Right hindlimb (tissue), 1 donor: ENCODE measurements at places on chromosomes 7 and 10.

GRCh38 chr7:18402488-18403183 lies 92.9 kb upstream of the HDAC9 start:
- no peak for DNase-seq

- DNase-seq, result peak; percentile 76
Measured at GRCh38 chr7:1025743-1026581, 18.4 kb upstream of the GPR146 start.

GRCh38 chr7:19491371-19491770 lies 217.5 kb downstream of the POLR1F start:
- DNase-seq, result no peak

GRCh38 chr10:87589645-87590051 lies 70.0 kb upstream of the PAPSS2 start:
- DNase-seq, result no peak

- DNase-seq, result no peak
Measured at GRCh38 chr10:131668903-131669302, 231.9 kb upstream of the PPP2R2D start.

GRCh38 chr7:155363852-155364600 lies 66.3 kb downstream of the INSIG1 start:
- DNase-seq, result no peak

DNA sequence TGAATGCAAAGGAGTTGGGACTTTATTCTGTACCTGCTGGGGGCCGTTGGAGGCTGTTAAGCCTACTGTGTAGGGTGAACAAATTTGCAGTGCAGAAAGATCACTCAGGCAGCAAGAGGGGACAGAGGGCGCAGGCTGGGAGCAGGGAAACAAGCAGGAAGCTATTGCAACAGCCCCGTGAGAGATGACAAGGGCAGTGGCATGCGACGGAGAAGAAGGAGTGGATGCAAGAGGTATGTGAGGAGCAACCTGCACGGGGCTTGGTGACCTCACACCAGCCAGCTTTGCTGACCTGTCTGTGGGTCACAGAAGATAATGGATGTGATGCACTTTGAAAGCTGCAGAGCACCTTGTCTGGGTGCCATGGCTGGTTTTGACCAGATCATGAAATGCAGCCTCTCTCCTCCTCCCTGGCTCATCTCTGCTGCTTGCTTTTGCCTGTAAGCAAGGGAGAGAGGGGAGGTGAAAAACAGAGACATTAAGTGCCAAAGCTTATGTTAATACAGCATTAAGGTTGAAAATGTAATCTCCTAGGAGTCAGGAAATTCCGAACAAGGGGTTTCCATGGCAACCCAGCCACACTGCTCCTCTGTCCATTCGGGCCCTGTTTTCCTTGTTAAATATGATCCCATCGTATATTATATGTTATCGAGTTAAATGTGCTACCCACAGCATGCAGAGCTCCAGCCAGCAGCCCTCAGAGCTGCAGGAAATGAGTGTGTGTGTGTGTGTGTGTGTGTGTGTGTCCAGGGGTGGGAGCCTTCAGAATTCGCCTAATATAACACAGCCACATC lies 314.3 kb upstream of the ZMIZ1 start:
- peak; percentile 89 for DNase-seq

DNA sequence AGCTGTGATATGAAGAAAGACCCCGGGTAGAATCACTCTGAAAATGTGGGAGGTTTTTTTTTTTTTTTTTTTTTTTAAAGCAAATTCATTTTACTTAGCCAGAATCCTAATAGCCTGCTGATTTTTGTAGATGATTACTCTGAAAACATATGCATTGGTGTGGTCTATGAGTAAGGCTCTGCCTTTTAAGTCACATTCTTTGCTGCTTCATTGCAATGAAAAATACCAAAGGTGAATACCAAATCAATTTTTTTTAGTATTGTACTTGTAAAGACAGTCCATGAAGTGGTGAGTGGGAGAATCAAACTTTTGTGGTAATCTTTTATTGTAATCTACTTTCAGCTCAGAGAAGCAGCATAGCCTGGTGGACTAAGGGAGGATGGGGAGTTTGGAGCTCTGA lies 130.3 kb downstream of the SDK1 start:
- DNase-seq, result no peak

GRCh38 chr7:22013711-22014110 lies 68.0 kb upstream of the CDCA7L start:
- DNase-seq, result no peak

GRCh38 chr10:101238732-101239105 lies 9.5 kb upstream of the LBX1 start:
- no peak for DNase-seq

DNA sequence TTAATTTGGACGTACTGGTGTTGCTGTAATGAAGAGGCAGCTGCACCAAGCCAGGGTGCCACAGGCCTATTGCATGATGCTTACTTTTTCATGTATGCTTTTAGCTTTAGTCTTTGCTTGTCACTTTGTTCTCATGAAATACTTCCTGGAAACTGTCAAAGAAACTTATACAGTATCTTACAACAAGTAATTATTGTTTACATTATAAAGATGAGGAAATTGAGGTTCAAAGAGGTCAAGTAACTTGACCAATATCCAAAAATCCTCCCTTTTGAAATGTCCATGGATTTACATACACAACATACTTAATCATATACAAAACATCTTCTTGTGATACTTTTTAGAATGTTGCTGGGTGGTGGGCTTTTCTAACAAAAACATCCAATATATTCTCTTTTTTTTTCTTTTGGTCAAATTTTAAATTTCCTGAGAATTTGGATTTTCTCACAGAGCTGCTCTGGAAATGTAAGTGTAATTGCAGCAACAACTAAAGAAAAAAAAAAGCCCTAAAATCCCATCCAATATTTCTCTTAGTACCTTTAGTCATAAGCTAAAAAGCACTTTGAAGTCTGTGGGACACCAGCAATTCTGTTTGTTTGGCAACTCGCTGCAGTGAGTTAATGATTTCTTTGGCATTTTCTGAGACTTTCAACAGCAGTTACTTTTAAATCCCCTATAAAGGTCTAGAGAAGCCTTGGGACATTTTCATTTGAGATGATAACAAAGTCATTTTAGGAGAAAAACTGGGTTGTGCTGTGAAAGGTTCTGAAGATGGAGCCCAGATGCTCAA lies 500.6 kb upstream of the IGFBP3 start:
- no peak for DNase-seq

- no peak for DNase-seq
Measured at GRCh38 chr10:15857107-15857575, 3.2 kb downstream of the MINDY3 start.

DNA sequence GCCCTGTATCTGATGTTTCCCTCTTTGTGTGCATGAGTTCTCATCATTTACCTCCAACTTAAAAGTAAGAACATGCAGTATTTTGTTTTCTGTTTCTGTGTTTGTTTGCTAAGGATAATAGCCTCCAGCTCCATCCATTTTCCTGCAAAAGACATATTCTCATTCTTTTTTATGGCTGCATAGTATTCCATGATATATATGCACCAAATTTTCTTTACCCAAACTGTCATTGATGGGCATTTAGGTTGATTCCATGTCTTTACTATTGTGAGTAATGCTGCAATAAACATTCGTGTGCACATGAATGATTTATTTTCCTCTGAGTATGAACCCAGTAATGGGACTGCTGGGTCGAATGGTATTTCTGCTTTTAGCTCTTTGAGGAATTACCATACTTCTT lies 163.4 kb downstream of the TMEM26 start:
- no peak for DNase-seq

DNA sequence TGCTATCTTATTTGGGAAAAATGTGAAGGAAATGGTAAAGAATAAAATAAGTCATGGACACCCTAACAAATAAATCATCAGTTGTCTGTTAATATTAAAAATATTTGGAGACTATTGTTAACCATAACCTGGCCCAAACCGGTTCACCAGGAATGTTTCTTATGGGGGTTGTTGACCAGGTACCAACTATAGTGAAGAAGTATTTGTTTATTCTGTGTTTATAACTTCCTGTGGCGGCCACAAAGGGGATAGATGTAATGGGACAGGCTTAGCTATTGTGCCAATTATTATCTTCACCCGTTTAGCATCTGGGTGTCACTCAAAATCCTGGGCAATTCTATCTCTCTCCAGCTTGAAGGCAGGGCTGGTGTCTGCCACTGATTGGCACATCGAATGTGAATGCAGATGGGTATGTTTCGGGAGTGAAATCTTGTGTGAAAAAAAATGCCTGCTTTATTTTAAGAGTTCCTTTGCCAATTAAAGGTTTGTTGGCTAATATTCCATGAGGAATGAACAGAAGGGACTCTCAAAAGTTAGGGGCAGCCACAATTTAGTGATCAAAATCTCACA lies 500.9 kb downstream of the ARL4A start:
- DNase-seq, result no peak

- DNase-seq, result no peak
Measured at GRCh38 chr7:93026425-93026824, 91.4 kb downstream of the SAMD9 start.

DNA sequence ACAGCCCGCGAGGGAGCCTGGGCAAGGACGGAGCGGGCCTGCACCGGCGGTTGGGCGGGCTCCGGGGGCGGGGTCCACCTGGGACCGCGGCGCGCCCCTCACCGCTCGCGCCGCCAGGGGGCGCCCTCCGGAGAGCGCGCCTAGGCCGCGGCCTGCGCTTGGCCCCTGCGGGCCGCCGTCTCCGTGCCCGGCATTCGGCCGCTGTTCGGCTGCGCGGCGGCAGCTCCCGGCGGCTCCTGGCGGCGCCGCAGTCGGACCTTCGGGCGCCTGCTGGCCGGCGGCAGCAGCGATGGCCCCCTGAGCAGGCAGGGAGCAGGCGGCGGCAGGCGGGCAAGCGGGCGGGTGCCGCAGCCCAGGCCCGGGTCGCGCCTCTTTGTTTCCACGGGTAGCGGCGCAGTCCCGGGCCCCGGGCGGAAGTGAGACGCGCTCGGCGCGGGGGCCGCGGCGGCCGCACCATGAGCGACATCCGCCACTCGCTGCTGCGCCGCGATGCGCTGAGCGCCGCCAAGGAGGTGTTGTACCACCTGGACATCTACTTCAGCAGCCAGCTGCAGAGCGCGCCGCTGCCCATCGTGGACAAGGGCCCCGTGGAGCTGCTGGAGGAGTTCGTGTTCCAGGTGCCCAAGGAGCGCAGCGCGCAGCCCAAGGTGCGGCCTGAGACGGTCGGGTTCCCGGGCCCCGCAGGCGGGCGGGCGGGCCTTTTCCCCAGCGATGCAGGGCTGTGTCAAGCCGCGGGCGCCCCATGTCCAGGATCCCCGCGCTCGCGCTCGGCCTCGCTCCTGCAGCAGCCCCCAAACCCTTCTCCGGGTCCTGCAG lies at the start of gene INTS15:
Gene INTS15 (plus strand): TSS at position 193 of the 816 bp plus-strand sequence. CDS start 263 bp downstream, at position 456.
- peak; percentile 85 for DNase-seq

GRCh38 chr7:73830681-73831583 lies at the start of gene CLDN4:
Gene CLDN4 (plus strand): TSS chr7:73830996. CDS start chr7:73831202, 206 bp downstream.
- DNase-seq, result no peak
